Lung microvascular endothelial cell (primary cell): ENCODE measurements at places on chromosomes 5 and 9.
A peak's percentile ranks its signal among the peaks of the same experiment; 100 is the strongest.

GRCh38 chr5:51373880-51374523 lies 9.2 kb upstream of the ISL1 start:
- DNase-seq, result no peak

- no peak for DNase-seq
Observed at GRCh38 chr5:115424030-115424429, 120.5 kb downstream of the FEM1C start.

DNA sequence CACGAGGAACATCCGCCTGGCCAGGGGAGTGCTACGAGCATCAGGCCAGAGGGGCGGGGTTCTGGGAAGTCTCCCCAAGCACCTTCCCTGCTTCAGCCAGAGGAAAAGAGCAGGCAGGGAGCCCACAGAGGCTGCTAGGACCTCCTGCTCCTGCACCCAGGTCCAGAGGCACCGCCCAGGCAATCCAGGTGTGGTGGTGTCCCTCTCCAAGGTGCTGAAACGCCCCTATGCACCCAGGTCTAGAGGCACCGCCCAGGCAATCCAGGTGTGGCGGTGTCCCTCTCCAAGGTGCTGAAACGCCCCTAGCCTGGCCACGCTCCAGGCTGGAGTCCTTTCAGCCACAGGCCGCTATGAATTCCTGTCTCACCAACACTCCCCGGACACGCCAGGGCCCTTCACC lies 10.7 kb upstream of the UBAC1 start:
- peak; percentile 49 for DNase-seq

DNA sequence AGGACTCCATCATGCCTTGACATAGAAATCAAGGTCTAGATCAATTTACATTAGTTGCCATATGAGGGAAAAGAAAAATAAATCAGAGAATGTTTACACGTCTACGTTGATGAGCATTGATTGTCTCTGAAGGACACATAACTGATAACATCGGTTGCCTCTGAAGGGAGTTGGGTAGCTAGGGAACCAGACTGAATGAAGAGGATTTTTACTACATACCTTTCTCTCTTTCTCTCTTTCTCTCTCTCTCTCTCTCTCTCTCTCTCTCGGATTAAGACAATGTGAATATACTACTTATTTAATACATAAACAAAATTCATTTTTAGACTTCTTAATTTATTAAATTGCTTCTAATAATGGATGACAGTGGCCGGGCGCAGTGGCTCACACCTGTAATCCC lies 118.4 kb upstream of the DAPK1 start:
- DNase-seq, result no peak

DNA sequence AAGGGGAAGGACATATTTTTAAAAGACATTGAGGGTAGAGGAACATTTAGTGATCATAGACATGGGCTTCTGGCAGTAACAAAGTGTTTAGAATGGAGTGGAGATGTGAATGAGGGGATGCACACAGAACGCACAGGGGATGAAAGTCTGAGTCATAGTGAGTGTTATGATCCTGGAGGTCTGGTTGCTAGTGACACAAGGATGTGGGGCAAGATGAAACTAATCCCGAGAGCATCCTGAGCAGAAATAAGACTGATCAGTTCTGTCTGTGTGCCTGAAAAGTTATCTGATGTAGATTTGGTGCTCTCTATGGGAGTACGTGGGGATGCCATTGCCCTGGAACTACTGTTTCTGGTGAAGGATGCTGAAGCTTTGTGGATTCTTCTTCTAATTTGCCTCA lies 141.1 kb downstream of the CHSY3 start:
- DNase-seq, result no peak
